AML-193 (cell line): ENCODE measurements at places on chromosomes 11 and 22.
A peak's percentile ranks its signal among the peaks of the same experiment; 100 is the strongest.

DNA sequence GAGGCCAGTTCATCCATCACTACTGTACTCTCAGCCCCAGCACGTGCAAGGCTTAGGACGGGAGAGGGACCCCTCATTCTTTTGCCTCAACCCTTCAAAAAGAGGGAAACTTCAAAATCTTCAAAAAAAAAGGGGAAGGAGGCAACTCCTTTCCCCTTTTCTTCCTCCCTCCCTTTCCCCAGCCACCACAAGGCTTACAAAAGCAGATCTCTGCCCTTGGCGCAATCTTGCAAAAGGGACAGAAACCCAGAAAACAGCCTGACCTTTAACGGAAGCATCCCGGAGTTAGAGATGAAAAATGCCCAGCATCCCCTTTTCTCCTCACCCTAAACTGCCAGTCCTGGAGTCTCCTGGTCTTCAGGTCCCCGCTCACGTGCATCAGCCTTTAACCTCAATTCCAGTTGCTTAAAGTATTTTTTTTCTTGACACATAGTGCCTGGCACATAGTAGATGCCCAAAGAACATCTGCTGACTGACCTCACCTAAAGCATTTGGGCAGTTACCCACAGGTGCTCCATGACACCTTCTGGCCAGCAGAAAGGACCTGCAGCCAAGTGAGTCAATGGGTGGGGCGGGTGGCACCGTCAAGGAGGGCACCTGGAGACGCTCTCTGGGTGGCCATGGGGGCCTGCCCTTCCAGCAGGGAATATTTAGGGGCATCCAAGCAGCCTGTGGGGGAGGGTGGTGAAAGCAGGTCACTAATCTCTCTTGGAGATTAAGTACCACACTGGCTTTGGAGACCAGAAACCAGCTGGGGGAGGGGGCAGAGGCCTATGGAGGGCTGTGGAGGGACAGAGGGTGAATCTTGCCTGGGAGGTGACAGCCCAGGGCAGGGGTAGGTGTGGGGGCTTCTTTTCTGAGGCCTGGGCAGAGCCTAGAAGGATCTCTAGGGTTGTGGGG is 16.3 kb downstream of the NECTIN1 start:
- DNase-seq: peak; percentile 83

DNA sequence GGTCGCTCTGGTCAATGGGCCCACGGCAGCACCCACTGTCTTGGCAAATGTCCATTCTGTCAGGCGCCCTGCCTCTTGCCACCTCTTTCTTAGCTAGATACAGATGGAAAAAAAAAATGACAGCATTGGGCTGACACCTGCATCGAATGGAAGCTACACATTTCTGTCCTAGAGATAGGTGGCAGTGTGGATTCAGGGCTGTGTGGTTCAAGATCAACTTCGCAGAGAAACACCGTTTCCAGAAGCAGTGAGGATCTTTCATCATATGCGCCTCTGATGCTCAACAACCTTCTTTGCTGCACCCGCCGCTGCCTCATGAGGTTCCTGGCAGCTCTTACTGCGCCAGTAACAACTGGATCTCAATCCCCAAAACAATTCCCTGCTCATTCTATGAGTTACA is 236.3 kb downstream of the KIRREL3 start:
- no peak for DNase-seq

- no peak for DNase-seq
Observed at GRCh38 chr11:79291948-79292347, 148.9 kb downstream of the TENM4 start.

- DNase-seq: no peak
Observed at GRCh38 chr11:132959693-132960092, 572.6 kb downstream of the OPCML start.

- DNase-seq: no peak
Observed at GRCh38 chr11:110079726-110080125, 13.5 kb upstream of the ZC3H12C start.
